Stomach (tissue), 19 donors: ENCODE measurements at places on chromosomes 1 and 21. TPM values are rescaled to one million over a fixed set of nuclear protein-coding genes. Genes with fewer than 3 reads are reported as not detected.

DNA sequence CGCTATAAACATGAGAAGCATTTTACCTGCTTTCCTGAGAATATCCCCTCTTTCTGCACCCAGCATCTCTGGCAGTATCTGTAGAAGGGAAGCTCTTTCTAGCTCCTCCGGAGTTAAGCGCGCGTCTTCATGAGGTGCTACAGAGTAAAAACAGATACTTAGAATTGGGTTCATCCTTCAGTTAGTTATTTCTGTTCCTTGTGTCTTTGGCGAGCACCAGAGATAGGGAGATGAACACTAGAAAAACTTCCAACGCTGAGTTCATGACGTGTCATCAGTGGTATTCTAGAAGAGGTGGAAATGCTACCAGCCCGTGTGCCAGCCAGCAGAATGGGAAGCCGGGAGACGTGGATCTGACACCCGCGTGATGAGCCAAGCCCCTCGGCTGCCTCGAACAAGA is 2.1 kb downstream of the UTS2 start:
- DNase-seq: no peak

GRCh38 chr1:1858382-1859086 is 32.4 kb downstream of the GNB1 start:
- DNase-seq: peak; percentile 81

DNA sequence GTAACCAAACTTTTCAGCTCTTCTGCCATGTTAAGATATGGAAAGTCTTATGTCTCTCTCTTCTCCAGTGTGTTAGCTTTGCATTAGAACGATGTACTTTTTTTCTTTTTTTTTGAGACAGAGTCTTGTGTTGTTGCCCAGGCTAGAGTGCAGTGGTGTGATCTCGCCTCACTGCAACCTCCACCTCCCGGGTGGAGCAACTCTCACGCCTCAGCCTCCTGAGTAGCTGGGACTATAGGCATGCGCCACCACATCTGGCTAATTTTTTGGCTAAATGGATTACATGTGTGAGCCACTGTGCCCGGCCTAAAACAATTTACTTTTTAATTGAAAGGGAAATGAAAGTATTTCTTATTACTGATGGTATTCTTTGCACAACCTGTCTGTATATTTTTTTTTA is 35.8 kb downstream of the SPEN start:
- no peak for DNase-seq

DNA sequence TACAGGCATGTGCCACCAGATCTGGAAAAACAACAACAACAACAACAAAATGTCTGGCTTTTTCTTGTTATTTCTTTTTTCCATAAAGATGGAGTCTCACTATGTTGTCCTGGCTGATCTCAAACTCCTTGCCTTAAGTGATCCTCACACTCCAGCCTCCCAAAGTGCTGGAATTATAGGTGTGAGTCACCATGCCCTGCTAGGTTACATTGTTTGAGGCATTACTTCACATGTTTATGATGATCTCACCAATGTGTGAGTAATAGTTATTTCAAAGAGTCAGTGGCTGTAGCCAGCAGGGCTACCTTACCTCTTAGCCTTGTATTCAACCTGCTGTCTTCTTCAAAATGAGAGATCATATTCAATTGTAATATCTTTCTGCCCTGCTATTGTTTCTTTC is 445.7 kb downstream of the AMY1C start:
- DNase-seq: no peak

Gene CRYAA
- total RNA-seq: not detected

Gene SH2D5
- not detected for total RNA-seq
